ENCODE measurements at places on chromosomes 2 and 18. TPM values are rescaled to one million over a fixed set of nuclear protein-coding genes. Genes with fewer than 3 reads are reported as not detected.

The NT5DC4 gene
- not detected for total RNA-seq

The CBLN2 gene
- total RNA-seq, result 0.17 TPM

The SPATA3 gene
- not detected for total RNA-seq

The VWA3B gene
- not detected for total RNA-seq

The NYAP2 gene
- total RNA-seq, result under 0.01 TPM

The KHK gene
- 6.3 TPM for total RNA-seq

The POTEE gene
- not detected for total RNA-seq

The CXCR1 gene
- not detected for total RNA-seq

The LBX2 gene
- 0.69 TPM for total RNA-seq

The PDE1A gene
- total RNA-seq, result 13.6 TPM

The FTCDNL1 gene
- 2.5 TPM for total RNA-seq

The ABCG5 gene
- not detected for total RNA-seq

GRCh38 chr18:32442575-32442974, 28.1 kb downstream of the GAREM1 start:
- DNase-seq, result no peak

DNA sequence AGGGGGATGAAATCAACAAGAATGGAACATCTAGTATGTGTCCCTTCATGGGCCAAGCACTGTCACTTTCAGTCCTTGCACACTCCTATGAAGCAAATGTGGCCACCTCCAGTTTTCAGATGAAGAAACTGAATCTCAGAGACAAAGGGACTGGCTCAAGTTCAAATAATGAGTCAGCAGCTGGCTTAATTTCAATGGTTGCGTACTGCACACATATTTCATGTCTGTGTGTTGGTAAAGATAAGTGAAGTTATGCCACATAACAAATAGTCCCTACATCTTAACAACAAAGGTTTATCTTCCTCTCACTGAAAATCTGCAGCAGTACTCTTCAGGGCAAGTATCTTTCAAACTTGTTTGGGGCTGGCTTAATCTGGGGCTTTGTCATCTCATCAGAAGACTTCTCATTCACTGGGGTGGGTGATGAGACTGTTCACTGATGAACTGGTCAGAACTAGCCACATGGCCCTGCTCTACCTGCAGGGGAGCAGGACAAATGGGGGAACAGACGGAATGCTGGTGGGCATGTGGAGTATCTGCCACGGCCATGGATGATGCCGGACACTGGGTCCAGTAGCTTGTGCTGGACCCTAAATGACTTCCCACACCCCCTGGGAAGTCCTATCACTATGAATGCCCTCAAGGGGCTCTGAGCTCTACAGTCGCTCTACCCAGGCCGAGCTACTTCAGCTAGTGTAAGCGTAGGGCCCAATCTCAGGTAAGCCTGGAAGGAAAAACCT, 263.2 kb downstream of the CYP26B1 start:
- DNase-seq, result peak; percentile 60

DNA sequence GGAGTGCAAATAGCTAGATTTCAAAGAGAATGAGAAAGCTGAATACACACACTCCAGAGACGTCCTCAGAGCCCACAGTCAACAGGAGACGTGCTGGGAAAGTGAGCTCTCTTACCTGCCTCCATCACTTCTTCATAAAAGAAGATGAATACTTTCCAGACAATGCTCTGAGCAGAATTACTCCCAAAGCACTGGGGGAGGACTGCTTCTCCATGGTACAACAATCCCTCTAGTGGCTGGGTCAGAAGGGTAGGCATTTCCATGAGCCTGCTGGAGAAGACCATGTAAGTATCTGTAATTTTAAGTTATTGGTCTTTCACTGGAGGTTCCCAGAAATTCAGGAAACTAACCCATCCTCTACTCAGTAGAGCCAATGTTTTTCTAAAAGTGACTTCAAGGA, 190.3 kb downstream of the RBM43 start:
- DNase-seq, result no peak

DNA sequence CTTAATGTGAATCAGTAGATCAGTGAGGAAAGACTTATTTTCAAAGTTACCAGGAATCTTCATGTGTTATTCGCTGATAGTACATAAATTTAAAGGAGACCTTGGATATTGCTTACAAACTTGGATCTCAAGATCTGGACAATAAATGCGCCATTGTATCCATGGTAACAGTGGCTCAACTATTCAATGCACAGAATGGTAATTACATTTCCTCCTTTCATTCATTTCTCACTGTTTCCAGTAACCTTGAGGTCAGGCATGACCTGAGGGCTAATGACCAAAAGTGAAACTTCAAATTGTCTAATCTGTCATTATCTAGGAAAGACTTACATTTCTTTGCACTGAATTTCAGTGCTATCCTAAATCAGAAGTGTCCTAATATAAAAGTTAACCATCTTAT, 8.1 kb downstream of the LRP2 start:
- DNase-seq, result no peak

DNA sequence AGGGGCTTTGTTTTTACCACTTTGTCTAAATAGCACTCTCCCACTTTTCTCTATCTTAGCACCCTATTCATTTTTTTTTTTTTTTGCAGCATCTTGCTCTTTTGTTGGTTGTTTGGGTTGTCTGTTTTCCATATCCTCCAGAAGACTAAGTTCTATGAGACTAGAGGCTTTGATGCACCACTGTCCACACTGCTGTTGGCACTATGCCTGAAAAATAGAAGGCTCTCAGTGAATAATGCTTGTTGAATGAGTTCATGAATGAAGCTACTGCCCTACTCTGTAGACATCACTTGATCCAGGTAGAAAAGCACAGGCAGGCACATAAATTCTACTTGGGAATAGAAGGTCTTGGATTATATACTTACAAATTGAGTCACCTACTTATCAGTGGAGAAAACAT, 7.3 kb downstream of the IL1A start:
- no peak for DNase-seq

GRCh38 chr2:127615511-127616166, 30.3 kb upstream of the GPR17 start:
- DNase-seq, result no peak

GRCh38 chr2:85428343-85428881, 9.9 kb downstream of the SH2D6 start:
- DNase-seq, result no peak

GRCh38 chr18:65974758-65975157, 223.9 kb downstream of the CDH7 start:
- no peak for DNase-seq

GRCh38 chr2:63768051-63768450, 73.6 kb upstream of the UGP2 start:
- no peak for DNase-seq

DNA sequence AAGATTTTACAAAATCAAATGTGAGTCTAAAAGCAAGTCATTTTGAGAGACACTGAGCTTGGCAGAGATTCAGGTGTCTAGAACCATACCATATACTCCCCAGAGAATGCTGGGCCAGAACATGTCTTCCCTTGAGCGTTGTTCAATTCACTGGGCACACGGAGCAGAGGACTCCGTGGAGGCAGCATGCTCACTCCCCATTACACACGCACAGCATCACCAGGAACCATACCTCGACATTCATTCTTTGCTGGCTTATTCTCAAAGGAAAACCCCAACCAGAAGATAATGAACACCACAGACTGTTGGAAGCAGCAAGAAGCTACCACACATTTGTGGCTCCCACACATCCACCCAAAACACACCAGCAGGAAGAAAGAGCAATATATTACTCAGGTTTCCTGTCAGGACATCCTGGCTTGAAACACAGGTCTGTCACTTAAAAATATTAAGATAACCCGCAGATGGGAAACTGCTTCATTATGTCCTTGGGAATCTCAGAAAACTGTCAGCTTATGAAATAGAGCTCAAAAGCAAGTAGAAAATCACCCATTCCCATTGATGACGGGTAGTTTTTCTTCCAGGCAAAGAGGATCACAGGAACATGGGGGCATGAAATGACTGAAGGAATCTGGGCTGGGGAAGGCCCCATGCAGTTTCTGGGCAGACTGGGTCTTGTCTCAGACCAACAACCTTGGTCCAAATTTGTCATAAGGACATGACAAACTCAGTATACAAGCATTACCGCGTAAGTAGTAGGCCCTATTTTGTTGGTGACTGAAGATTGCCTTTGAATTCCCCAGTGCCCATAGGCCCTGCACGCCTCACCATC, 46.4 kb downstream of the PCBP1 start:
- no peak for DNase-seq

DNA sequence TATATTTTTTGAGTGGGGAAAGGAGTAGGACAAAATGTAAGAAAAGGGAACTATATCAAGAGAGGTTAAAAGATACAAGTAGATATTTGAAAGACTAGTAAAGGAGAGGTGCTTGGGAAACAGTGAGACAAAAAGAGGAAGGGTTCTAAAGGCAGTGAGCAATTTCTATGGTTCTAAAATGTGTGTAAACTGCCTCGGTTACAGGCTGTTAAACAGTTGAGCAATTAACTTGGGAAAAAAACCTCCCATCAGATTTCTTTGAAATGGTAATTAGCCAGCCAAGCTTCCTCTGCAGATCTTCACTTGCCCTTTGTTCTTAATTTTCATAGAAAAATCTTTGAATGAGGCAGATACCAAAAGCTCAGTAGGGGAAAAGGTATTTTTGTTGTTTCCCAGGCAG, 238.7 kb upstream of the KCNH7 start:
- DNase-seq, result no peak

- DNase-seq, result no peak
These were observed 241.8 kb downstream of the CPS1 start for GRCh38 chr2:210798180-210798579.

DNA sequence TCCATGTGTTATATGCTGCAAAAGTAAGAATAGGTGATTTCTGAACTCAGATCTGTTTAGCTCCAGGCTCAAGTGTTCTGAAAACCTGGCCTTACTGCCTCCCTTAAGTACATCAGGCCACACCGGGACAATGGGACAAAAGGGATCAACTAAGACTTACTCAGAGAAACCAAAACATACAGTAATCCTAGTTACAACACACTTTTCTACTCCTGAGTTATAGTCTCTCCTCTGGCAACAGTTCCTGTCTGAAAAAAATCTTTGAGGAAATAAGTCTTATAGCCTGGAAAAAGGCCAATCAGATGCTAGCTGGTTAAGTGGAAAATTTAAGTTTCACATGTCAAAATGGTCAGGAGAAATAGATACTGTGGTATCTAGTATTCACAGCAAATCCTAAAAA, 5.6 kb downstream of the METTL5 start:
- DNase-seq, result no peak

DNA sequence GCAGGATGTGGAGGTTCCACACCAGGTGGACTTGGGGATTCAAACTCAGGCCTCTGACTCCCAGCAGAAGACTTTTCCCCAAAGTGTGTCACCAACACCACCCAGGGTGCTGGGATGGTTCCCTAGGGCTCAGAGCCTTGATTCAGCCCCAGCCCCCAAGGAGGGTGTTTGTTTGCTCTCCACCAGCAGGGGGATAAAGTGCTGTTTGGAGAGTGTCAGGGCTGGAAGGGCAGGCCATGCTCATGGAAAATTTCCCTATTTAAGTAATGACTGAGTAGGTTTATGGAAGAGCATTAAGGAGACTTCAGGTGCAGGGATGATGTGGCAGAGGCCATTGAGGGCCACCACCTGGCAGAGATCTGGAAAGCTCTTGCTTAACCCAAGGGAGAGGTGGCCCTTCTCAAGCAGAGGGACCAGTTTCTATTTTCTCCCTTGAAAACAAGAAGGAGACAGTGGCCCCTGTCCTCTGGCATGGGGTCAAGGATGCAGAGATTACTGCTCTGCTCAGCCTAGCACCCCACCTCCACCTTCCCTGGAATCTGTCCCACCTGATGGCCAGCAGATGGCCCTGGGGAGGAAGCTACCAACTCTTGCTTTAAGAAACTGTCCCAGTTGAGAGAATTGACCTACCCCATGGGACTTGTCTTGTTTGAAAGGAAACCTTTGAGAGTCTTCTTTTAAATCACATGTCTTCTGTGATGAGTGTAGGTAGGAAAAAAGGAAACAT, 122.1 kb downstream of the ACOXL start:
- DNase-seq, result no peak

DNA sequence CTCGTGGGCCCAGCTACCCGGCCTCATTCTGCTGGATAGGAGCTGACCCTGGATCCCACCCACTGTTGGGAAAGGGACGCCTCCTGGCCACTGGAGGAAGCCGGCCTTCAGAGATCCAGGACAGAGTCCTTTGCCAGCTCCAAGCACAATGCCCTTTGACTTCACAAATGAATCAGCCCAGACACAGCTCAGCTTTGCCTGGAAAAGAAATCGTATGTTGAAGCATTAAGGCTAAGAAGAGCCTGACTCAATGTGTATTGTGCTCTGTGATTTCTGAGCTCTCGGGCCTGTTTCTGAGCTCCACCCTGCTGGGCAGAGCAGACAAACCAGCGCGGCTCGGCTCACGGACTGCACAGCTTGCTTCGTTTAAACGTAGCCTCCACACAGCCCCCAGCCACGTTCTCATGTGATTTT, 162.9 kb upstream of the APCDD1 start:
- no peak for DNase-seq

DNA sequence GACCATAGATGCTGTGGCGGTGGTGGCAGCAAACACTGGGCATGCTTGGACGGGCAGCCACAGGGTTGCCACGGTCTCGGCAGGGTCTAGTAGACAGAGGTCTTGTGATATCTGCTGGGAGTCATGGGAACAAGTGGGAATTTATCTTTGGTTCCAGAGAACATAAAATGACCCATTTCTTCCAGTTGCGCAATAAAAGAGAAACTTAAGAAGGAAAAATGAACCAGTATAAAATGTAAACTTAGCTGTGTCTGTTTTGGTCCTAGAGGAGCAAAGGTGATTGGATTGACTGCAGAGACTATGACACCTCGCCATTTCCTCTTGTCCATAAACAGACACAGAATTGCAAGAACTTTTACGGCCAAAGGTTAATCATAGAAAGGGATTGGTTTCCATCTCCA, 132.6 kb upstream of the RBBP8 start:
- DNase-seq, result no peak

DNA sequence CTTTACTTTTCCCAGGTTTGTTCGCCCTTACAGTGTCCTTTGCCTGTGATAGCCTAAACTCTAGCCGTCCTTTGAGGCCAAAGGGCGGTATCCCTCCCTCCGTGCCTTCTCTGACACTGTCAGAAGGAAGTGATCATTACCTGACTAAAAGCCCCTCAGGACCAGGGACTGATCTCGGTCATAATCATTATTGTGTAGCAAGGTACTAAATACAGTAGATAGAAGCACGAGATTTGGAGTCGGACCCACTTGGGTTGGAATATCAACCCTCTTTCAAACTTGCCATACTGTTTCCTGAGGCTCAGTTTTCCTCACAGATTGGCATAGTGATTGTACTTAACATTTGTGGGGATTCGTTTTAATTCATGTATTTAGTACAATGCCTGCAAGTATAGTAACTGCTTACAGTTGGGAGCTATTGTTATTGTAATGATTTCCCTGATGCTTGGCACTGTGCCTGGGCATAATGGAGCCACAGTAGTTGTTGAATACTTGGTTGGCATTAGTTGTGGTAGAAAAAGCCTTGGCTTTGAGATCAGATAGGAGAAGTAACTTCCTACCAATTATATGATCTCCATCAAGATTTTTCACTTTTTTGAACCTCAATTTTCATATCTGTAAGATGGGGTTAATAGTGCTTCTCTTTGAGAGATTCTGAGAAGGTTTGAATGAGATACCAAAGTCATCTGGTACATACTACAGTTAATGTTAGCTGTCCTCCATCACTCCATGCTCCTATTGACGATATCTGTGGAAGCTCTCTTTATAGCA, 836 bp downstream of the STK11IP start:
- no peak for DNase-seq

GRCh38 chr2:62561586-62561985, 55.6 kb upstream of the TMEM17 start:
- DNase-seq, result no peak

GRCh38 chr2:237806334-237806733, 7.8 kb downstream of the RBM44 start:
- DNase-seq, result no peak

All from esophagus muscularis mucosa (tissue), 4 donors.